ENCODE measurements at places on chromosomes 6 and 20. TPM values are rescaled to one million over a fixed set of nuclear protein-coding genes. Genes with fewer than 3 reads are reported as not detected.

GRIK2 gene
- total RNA-seq = 0.29 TPM

- no peak overlapping the region for H3K4me3 ChIP-seq
- no peak overlapping the region for H3K27ac ChIP-seq
- H3K27me3 ChIP-seq = no peaks in the 10 kb centered on the region
- H3K36me3 ChIP-seq = no peaks in the 10 kb centered on the region
- no peaks in the 10 kb centered on the region for H3K4me1 ChIP-seq
Observed at GRCh38 chr6:75986935-75987334, 85.5 kb downstream of the IMPG1 start.

HLA-DQB2 gene
- total RNA-seq = not detected

SH3BGRL2 gene
- 102 TPM for total RNA-seq

DNA sequence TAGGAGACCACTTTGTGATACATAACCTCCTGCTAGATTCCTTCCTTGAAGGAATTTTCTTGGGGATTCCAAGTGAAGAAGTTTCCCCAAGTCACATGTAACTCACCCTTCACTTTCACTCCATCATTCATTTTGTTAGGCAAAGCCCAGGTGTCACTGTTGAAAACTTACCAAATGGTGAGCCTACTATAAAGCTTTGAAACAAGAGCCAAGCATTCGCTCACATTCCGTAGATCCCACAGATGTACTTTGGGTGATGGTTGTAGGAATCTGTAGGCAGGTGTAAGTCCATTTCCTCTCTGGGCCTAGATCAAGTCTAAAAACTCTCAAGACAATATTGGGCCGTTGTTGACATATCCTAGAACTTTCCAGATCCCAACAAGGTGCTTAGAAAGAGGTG lies 74.1 kb downstream of the PRDM1 start:
- H3K36me3 ChIP-seq = no peaks in the 10 kb centered on the region
- DNase-seq = no peak
- no peaks in the 10 kb centered on the region for H3K27me3 ChIP-seq
- H3K4me1 ChIP-seq = no peaks in the 10 kb centered on the region
- H3K4me3 ChIP-seq = no peak overlapping the region
- H3K27ac ChIP-seq = no peak overlapping the region

- H3K4me3 ChIP-seq = no peak overlapping the region
- H3K27ac ChIP-seq = no peak overlapping the region
- no peak for DNase-seq
- peaks cover 24% of the 10 kb centered on the region for H3K4me1 ChIP-seq
- H3K27me3 ChIP-seq = no peaks in the 10 kb centered on the region
Observed at GRCh38 chr20:22428051-22428450, 156.3 kb downstream of the FOXA2 start.

DNA sequence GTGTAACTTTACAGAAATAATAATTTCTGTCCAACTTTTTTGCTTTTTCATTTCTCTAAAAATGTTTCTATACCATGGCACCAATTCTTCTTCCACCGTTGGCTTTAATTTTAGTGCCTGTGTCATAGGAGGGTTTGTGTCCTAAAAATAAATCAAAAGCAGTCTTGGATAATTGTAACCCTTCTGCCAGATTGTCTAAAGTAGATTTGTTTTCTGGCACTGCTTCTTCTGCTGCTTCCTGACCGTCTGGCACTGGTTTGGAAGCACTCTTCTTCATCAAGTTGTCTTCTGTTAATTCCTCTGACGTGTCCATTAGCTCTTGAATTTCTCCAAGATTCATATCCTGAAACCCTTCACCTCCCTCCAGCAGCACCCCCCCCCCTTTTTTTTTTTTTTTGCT lies 33.1 kb downstream of the SCAF8 start:
- no peak overlapping the region for H3K27ac ChIP-seq
- no peak for DNase-seq
- H3K27me3 ChIP-seq = no peaks in the 10 kb centered on the region
- no peaks in the 10 kb centered on the region for H3K4me1 ChIP-seq
- no peaks in the 10 kb centered on the region for H3K36me3 ChIP-seq

CST5 gene
- not detected for total RNA-seq
